ENCODE measurements at places on chromosomes 7 and 10.

DNA sequence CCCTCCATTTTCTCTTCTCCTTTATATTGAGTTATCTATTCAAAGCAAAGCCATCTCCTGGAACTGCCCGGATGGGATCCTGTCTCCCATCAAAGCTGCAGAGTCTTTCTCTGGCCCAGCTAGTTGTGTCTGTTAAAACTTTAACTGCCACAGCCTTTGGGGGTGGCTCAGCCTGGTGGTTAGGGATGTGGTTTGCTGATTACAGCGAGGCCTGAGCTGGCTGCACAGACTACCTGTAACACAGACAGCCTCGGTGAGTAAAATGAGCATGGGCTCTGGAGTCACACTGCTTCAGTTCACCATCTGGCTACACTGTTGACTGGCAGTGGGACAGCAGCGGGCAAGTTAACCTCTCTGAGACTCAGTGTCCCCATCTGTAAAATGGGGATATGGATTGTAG is 18.4 kb upstream of the HABP2 start:
- no peak for DNase-seq

- no peak for DNase-seq
These were observed 906.8 kb downstream of the CNTNAP2 start for GRCh38 chr7:147023440-147023839.

DNA sequence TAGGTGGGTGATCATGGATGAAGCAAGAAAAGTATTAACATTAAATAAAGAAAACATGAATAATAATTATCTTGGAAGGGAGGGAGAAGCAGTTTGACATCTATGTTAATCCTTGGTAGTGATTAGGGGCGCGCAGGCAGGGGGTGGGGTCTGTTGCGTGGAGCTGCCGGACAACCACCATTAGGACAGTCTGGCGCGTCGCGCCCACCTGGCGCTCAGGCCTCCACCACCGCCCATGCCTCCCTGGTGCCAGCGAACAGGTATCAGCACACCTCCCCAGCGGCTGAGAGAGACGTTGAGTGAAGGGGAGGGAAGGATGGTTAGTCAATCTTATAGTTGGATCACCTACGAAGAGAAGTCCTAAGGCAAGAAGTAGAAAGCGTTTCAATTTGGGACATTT is 94.2 kb upstream of the CDK1 start:
- DNase-seq = no peak

- no peak for DNase-seq
These were observed 149.0 kb upstream of the TCF7L2 start for GRCh38 chr10:112801004-112801403.

- DNase-seq = no peak
These were observed 207.8 kb upstream of the CTBP2 start for GRCh38 chr10:125368146-125368545.

DNA sequence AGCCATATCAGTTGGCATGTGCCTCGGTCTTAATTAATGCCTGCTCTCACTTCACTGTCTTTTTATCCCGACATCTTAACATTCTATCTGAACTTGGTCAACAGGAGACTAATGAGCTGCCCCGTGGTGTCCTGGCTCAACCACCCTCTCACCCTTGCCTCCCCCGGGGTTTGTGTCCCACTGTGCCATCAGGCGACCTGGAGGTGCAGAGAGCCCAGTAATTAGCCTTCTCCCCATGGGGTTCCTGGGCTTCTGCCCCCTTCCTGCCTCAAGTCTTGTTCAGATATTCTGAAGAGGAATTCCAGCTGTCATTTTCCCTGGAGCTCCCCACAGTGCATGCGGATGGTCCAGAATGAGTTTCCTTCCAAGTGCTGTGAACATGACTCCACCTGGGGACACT is 10.1 kb upstream of the JAKMIP3 start:
- no peak for DNase-seq

GRCh38 chr10:21771219-21771618 is 232.3 kb downstream of the DNAJC1 start:
- DNase-seq = no peak

DNA sequence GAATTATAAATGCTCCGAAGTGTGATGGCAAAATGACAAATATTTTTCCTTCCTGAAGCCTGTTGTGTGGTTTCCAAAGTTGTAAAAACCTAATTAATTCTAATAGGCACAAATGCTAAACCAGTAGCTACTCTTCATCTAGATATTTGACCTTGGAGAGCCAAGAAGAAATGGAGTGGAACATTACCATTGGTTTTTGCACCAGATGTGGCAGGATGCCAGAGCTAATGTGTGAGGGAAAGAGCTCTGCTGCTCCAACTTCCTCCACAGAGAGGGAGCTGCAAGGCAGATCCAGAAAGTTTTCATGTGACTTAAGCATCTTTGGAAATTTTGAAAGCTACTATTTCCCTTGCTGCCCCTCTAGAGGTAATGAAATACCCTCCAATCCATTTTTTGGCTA is 65.1 kb upstream of the HPS1 start:
- no peak for DNase-seq

DNA sequence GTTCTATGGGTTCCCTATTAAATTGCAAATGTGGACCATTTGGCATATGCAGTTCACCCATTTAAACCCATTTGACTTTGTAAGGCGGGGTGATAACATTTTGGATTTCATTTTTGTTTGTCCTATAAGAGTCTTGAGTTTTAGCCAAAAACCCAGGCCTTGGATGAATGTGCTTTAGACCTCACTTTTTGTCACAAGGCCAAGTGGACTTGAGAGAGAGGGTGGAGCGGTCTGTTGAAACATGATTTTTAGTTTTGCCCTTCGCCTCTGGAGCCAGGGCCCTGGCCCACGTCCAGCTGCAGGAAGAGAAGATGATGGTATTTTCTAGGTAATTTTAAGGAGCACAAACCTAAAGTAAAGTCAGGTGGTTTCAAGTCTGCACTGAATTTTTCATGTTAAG is 260.1 kb downstream of the SLC25A13 start:
- DNase-seq = no peak

DNA sequence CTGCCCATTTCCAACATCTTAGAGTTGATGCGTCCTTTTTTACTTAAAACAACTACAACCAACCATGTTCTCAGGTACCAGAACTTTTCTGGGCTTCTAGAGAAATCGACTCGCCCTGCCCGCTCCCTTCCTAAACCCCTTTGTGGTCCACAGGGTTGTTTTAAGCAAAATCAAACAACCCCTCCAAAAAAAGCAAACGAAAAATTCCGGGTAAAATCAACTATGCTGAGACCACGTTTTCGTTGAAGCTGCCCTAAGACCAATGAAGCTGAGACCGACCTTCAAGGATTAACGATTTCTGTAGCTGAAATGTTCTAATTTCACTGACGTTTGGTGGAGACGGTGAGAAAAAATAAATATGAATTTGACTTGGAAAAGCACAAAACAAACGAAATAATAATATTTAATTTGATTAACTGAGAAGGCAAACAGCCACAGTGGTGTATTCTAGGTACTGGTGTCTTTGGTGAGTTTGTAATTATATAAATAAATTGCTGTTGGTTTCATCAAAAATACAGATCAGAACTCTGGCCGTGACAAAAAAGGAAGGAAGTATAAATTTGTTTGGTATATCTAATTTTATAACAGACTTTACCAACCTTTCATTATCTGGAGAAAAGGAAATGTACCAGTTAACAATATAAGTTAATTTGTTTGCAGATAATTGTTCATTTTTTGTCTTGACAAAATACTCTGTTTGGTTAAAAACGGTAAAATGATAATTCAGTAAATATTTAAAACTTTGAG is 4.7 kb upstream of the IGF2BP3 start:
- no peak for DNase-seq

DNA sequence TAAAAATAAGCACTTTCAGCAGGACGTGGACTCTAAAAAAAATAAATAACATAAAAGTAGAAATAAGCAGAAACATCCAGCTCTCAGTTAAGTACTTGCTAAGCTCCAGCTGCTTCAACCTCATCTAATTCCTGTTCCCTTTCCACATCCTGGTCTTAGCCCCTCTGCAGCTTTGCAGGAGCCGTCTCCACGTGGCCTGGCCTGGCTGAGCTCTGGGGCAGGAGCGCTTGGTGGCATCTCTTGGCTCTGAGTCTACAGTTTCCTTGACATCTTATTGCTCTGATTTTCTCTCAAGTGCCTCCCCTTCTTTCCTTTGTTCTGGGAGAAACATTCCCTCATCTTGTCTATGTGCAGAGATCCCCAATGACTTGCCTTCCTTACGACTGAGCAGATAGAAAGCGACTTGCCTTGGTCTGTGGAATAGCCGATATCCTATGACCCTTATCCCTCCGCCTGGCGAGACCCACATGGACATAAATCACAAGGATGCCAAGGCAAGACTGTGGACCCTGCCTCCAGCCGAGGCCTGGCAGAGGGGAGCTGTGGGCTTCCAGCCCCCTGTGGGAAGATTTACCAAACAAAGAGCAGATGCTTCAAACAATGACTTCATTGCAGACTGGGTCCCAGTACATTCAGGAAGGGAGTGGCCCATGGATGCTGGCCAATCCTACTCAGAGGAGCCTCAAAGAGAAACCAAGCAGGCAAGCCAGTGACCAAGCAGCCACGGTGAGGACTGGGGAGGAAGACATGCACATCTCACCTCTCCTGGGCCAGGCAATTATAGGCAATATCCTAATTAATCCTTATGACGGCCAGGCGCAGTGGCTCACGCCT is 61.9 kb downstream of the SPOCK2 start:
- peak; percentile 12 for DNase-seq

DNA sequence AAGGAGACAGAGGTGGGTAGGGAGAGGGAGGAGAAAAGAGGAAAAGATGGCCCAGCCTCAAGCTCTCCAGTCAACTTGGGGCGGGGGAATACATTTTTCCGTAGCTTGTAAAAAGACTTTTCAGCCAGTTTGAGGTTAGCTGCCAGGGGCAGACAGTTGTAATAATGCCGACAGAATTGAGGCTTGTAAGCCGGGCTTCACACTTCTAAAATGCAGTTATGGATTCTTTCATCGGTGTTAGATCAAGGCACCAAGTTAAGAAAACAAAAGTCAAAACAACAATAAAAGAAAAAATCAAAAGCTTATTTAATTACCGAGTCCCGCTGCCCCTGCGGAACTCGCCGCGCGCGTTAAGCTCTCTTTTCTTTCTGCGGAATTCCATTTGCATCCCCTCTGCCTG is 448 bp upstream of the EVX1 start:
- no peak for DNase-seq

- peak; percentile 29 for DNase-seq
These were observed 144.5 kb downstream of the RNF216 start for GRCh38 chr7:5636914-5637313.

GRCh38 chr7:153835712-153836265 is 216.4 kb upstream of the DPP6 start:
- DNase-seq = no peak

- DNase-seq = peak; percentile 9
These were observed 175.4 kb downstream of the SORCS3 start for GRCh38 chr10:104816501-104816900.

- DNase-seq = no peak
These were observed 70.1 kb upstream of the ARHGAP21 start for GRCh38 chr10:24793648-24794379.

- no peak for DNase-seq
These were observed 252.6 kb downstream of the SORCS3 start for GRCh38 chr10:104893701-104894100.

GRCh38 chr7:139355320-139355719 is 4.4 kb upstream of the LUC7L2 start:
- no peak for DNase-seq

DNA sequence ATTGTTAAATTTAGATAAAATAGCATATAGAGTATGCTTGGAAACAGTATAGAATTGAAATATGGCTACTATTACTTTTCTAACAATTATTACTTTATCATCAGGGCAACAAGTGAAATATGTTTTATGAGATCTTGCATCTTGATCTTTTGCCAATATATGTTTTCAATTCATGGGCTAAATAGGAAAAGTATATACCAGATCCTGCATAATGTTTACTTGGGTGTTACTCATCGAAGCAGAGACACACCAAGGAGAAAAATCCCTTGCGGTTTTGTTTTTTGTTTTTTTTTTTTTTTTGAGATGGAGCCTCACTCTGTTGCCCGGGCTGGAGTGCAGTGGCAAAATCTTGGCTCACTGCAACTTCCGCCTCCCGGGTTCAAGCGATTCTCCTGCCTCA is 541.4 kb downstream of the SUGCT start:
- DNase-seq = peak; percentile 54

GRCh38 chr10:25487266-25487665 is 312.5 kb downstream of the GPR158 start:
- DNase-seq = no peak

- DNase-seq = no peak
These were observed 227.1 kb downstream of the FANK1 start for GRCh38 chr10:126123466-126123865.

GRCh38 chr10:120075349-120075748 is 182.8 kb downstream of the SEC23IP start:
- DNase-seq = no peak

DNA sequence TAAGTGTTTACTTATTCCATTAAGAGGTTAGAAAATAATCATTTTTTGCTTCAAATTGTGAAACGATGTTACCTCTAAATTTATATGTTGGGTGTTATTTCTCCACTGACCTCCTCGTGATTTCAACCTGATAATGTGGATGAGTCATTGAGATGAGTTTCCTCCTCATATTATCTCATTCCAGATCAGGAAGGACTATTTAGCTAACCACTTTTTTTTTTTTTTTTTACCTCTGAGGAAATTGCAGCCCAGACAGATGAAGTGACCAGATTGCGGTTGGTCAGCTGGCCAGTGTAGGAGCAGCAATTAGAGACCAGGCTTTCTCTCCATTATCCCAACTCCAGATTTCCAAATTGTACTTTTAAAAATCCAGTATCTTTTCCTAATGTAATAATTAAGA is 248.7 kb downstream of the FZD1 start:
- DNase-seq = peak; percentile 26

GRCh38 chr7:127835679-127836078 is 183.7 kb downstream of the SND1 start:
- no peak for DNase-seq

DNA sequence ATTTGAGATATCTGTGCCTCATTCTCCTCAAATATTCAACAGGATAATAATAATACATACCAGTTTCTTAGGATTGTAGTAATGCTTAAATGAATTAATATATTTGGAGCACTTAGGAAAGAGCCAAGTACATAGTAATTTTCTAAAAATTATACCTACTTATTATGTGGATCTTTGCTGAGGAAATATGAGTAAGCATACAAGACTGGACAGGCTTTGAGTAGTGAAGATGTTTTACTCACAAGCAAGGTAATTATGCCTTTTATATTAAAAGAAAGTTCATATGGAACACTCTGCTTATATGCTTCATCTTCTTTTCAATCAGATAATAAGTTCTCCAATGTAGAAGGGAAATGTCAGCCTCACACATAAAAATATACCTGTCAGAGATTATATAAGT is 337.5 kb upstream of the KAT6B start:
- no peak for DNase-seq

GRCh38 chr10:84370283-84370682 is 41.9 kb downstream of the CCSER2 start:
- DNase-seq = no peak

- DNase-seq = no peak
These were observed 748 bp upstream of the SH3PXD2A start for GRCh38 chr10:103855852-103856796.

- no peak for DNase-seq
These were observed 158.5 kb downstream of the C10orf105 start for GRCh38 chr10:71561003-71561574.

GRCh38 chr7:85103962-85104361 is 82.9 kb downstream of the SEMA3D start:
- DNase-seq = no peak

- DNase-seq = no peak
These were observed 25.3 kb downstream of the CCDC7 start for GRCh38 chr10:32471232-32471631.
